ENCODE measurements at places on chromosomes 13 and 19.

GRCh38 chr13:83709426-83710132, 172.7 kb downstream of the SLITRK1 start:
- DNase-seq = no peak

- no peak for DNase-seq
Observed at GRCh38 chr19:405121-405965, 3.6 kb downstream of the C2CD4C start.

- DNase-seq = no peak
Observed at GRCh38 chr19:743168-743687, 7.7 kb upstream of the MISP start.

- DNase-seq = no peak
Observed at GRCh38 chr13:51767100-51767499, 36.9 kb downstream of the DHRS12 start.

GRCh38 chr19:29337029-29337428, 124.1 kb upstream of the UQCRFS1 start:
- no peak for DNase-seq

- peak; percentile 88 for DNase-seq
Observed at GRCh38 chr13:94362411-94362909, 117.0 kb downstream of the DCT start.

- DNase-seq = peak; percentile 61
Observed at GRCh38 chr13:48500652-48501197, 32.2 kb downstream of the RCBTB2 start.

DNA sequence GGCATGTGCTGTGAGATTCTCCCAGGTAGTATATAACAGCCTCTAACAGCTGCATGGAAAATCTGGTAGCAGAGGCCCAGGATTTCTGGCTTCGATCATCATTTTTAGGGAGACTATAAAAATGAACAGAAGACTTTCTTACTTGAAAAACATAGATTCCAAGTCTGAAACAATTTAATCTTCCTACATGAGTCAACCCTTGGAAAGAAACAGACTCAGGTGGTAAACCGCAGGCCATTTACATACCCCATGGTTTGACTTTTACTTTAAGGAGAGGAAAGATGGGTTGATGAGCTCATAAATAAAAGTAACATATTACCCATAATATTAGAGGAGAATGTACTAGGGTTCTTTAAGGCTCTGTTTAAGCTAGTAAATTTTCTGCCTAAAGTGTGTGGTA, 121.6 kb downstream of the CYSLTR2 start:
- no peak for DNase-seq

DNA sequence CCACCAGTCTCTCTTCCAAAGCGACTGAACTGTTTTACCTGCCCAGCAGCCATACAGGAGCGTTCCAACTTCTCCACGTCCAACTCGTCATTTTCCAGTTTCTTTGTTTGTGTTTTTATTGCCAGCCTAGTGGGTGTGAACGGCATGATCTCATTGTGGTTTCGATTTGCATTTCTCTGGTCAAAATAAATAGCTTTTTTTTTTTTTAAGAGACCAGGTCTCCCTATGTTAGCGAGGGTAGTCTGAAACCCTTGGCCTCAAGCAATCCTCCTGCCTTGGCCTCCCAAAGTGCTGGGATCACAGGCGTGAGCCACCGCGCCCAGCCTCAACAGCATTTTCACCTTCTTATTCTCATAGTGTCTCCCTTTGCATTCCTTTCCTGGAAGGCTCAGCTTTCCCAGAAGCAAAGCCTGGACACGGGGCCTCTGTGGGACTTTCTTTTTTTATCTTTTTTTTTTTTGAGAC, 4.2 kb upstream of the JSRP1 start:
- DNase-seq = no peak

DNA sequence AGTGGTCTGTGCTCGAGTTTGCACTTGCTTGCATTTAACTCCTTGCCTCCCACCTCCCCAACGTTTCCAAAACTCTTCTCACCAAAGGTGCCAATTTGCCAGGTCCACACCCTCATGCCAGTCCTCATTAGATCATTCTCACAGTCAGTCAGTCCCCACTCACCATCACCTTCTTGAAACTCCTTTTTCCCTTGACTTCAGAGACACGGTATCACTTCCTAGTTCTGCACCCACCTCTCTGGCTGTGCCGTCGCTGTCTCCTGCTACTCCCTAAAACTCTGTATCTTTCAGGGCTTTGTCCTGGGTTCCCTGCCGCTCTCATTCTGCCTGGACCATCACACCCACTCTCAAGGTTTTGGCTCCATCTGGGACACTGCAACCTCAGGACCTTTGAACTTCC, 19.6 kb downstream of the OLFM2 start:
- no peak for DNase-seq

- DNase-seq = no peak
Observed at GRCh38 chr19:42378225-42379215, 11.6 kb downstream of the CNFN start.

Measured in brain microvascular endothelial cell (primary cell).